ENCODE measurements at places on chromosomes 1 and 21.

- DNase-seq: no peak
Measured at GRCh38 chr1:46587069-46587468, 17.0 kb downstream of the MKNK1 start.

- no peak for DNase-seq
Measured at GRCh38 chr1:183651612-183652011, 1.5 kb downstream of the APOBEC4 start.

DNA sequence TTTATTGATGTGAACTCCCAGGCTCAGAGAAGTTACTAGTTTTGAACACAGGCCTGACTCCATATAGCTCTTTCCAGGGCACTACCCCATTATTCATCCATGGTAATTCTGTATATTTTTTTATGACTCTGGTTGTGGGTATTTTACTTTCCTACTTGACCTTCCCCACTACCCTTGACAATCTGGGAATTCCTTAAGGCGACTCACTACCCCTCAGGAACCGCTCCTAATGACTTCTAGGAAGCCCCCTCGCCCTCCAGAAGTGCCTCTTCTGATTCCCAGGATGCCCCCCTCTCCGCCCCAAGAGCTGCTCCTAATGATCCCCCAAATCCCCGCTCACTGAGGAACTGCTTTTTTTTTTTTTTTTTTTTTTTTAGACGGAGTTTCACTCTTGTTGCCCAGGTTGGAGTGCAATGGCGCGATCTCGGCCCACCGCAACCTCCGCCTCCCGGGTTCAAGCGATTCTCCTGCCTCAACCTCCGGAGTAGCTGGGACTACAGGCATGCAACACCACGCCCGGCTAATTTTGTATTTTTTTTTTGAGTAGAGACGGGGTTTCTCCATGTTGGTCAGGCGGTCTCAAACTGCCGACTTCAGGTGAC is 972 bp upstream of the KDM4A start:
- DNase-seq: no peak

DNA sequence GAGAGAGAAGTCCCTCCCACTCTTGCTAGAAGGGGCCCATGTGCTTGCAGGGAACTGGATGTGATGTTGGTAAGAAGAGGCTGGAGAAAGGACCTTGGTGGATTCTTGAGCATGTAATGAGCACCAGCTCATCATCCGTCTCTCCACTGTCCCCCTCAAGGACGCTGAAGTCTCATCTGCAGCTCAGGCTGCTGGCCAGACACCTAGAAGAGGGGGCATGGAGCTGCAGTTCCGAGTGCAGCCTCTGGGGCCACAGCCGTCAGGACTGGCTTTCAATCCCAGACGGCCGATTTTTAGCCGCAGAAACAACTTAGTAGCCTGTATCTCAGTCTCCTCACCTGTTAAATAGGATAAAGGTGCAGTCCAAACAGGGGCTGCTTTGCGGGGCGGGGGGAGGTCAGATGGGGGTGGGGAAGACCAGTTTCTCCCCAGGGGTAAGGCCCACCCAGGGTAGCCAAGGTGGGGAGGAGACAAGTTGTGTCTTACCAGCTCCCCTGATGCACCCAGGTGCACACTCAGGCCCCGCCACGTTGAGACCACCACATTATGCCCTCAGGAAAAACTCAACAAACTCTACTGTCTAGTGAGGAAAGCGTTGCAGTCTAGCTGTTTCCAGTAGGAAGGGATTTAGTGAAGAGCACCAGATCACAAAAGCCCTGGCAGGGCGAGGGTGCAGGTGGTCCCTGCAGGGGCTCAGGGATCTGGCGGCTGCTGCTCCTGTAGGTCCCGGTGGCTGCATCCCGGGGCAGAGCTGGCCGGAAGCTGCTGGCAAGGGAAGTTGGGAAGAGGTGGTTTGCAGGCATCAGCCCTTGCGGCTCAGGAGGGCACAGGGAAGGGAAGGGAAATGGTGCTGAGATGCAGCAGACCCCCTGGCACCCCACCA is 29.5 kb downstream of the LDLRAP1 start:
- DNase-seq: peak; percentile 54

DNA sequence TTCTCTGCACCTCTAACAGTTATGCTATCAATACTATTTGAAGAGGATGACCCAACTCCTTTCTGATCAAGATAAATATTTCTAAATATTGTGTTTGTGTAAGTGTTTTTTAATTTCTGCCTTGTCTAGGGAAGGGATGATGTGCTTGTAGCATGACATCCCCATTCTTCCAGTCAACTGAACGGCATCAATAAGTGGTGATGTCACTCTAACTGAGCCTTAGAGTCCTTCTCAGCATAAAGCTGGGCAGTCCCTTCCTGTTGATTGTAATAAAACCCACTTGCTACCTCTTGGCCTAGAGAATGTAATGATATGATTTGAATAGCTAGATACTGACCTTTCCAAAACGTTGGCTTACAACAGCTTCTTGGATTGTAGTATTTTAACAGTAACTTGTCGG is 52.5 kb upstream of the KCNJ6 start:
- no peak for DNase-seq

- no peak for DNase-seq
Measured at GRCh38 chr21:37855647-37856625, 60.3 kb downstream of the KCNJ6 start.

DNA sequence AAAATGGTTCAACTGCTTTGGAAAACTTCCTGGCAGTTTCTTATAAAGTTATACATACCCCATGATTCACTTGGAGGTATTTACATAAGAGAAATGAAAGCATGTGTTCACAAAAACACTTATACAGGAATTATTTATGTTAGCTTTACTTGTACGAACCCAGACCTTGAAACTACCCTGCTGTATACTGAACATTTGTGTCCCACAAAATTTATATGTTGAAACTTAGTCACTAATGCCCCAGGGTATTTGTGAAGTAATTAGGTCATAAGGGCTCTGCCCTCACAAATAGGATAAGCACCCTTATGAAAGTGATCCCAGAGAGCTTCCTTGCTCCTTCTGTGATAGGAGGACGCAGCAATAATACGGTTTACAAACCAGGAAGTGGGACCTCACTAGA is 42.7 kb upstream of the B3GALT2 start:
- no peak for DNase-seq

DNA sequence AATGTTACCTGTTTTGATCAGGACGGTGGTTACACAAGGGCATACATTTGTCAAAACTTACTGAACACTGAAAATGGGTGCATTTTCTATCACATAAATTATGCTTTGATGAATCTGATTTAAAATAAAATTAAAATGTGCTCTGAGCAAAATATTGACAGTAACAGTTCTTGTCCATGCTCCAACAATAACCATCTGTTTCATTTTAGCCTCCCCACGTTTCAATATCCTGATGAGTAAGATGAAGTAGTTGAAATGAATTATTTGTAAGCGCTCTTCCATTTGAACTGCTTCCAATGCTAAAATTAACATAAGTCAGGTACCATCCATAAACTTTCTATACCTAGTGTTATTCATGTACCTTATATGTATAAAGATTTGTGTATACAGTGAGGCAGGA is 365.4 kb downstream of the LTN1 start:
- no peak for DNase-seq

- DNase-seq: no peak
Measured at GRCh38 chr1:14606632-14607031, 8.1 kb downstream of the KAZN start.

- no peak for DNase-seq
Measured at GRCh38 chr21:42308914-42309752, 6.1 kb downstream of the TFF3 start.

- no peak for DNase-seq
Measured at GRCh38 chr1:3612123-3612522, 815 bp upstream of the MEGF6 start.

DNA sequence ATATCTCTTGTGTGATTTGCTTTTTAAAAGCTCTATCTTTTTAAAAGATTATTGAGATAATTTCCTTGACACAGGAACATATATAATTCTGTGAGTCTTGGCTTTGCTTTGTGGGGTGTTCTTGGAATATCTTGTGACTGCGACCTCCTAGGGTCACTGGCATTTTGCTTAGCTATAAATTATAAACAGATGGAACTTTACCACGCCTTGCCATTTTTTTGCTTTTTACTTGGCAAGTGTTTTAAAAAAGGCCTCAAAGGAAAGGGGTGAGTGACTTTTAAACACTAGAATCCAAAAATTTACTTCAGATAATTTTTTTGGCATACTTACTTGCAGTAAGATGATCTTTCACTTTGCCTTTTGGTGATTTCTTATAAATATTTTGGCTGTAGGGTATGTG is 43.6 kb downstream of the ALG6 start:
- no peak for DNase-seq

- no peak for DNase-seq
Measured at GRCh38 chr1:200245473-200245872, 164.4 kb downstream of the ZNF281 start.

DNA sequence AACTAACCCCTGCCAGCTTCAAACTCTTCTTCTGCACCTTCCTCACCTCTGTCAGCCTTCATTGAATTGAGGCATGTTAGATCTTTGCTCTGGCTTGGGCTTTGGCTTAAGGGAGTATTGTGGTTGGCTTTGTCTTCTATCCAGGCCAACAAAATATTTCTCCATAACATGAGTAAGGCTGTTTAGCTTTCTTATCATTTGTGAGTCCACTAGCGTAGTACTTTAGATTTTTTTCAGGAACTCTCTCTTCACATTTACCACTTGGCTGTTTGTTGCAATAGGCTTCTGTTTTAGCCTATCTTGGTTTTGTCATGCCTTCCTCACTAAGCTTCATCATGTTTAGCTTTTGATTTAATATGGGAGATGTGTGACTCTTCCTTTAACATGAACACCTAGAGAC is 417.5 kb downstream of the NCAM2 start:
- no peak for DNase-seq

DNA sequence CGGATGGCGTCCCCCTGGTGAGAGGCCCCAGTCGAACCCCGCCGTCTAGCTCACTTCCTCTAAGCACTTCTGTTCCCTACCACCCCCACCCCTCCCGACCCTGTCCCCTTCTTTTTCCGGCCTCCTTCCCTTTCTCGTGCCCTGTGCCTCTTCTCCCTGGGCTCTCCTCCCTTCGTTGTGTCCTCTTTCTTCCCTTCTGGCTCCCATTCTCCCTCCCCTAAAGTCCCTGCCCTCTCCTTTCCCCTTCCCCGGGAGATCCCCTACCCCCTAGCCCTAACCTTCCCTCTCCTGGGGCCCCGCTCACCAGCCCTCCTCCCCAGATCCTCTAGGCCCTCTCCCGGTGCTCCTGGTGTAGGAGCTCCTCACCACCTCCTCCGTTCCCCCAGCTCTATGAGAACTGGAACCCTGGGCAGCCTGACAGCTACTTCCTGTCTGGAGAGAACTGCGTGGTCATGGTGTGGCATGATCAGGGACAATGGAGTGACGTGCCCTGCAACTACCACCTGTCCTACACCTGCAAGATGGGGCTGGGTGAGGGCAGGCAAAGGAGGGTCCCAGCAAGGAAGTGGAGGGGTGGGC is 15.9 kb downstream of the BCAN start:
- DNase-seq: no peak

DNA sequence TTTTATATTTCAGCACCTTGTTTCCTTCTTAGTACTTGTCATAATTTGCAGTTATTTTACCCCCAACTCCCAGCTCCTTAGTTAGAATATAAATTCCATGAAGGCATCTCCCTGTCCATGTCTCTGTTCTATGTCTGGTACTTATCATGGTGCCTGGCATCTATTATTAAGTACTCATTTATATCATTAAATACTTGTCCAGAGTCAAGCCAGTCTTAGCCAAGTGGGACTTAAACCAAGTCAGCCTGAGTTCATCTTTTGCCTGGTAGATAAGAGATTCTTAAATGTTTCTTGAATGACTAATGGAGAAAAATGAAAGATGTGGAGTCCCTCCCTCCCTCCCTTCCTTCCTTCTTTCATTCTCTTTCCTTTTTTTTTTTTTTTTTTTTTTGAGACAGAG is 9.4 kb downstream of the SLC25A44 start:
- DNase-seq: no peak

DNA sequence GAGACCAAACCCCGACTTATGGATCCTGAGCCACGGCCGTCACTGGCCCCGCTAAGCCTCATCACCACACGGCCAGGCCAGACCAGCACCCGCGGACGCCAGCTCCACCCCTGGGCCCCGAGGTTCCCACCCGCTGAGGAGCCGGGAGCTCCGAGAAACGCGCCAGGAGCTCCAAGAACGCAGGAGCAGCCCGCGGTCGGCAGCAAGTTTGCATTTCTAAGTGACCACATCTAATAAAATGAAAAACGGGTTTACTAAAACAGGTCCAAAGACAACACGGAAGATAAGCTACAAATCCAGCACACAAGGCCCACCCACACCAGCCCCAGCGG is 8.1 kb upstream of the C1QTNF12 start:
- DNase-seq: no peak

- DNase-seq: no peak
Measured at GRCh38 chr1:109763646-109764415, at the start of gene EPS8L3. Gene EPS8L3 (minus strand): TSS chr1:109763923. CDS start chr1:109761749, 2,174 bp downstream.

- peak; percentile 44 for DNase-seq
Measured at GRCh38 chr1:150973836-150974579, 627 bp downstream of the CERS2 start.

DNA sequence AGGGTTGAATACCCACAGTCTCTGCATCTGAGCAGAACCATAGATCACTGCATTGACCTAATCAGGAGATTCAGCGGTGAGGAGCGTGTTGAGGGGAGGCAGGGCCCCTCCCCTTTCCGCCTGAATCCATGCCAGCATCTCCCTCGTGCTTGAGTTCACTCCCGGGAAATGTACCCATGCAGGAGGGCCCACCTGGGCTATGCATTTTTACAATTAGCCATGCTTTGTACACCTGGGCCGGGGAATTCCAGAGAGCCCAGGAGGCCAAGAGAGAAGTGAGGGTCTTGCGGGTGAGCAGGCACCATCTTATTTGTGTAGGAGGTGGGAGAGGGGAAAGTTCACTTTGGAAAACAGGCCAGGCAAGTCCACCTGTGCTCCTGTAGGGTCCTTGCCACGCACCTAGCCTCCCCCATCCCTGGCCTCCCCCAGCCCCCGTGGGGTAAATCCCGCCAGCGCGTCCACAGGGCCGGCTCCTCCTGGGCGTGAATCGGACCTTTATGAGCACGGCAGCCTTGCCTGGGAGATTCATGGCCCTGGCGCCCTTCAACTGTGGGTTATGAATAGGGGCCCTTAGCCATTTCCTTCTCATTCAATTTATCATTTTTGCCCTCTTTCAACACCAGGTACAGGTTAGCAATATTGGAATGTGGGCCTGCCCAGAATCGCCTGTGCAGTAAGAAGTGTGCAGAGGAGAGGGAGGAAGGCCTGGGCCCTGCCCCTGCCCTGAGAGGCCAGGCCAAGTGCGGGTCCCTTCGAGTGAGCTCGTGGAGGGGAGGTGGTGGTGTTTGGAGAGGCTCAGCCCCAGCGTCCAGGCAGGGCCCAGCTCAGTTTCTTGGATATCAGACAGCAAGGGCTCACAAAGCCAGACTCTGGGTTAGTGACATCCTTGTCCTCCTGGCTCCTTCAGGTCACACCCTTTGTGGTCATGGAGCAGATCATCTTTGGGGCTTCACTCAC is 84.4 kb upstream of the ACTRT2 start:
- DNase-seq: no peak

Data from stimulated activated CD4-positive, alpha-beta T cell treated with anti-CD3 and anti-CD28 coated beads, Interleukin-2, amount 100 ng/mL, for 48 hours (primary cell).